ENCODE measurements at places on chromosomes 4 and X.

- peak; percentile 90 for DNase-seq
Measured at GRCh38 chr4:17082186-17082585, 183.7 kb upstream of the LDB2 start.

- DNase-seq = no peak
Measured at GRCh38 chrX:103361798-103362197, 5.5 kb downstream of the TCEAL9 start.

DNA sequence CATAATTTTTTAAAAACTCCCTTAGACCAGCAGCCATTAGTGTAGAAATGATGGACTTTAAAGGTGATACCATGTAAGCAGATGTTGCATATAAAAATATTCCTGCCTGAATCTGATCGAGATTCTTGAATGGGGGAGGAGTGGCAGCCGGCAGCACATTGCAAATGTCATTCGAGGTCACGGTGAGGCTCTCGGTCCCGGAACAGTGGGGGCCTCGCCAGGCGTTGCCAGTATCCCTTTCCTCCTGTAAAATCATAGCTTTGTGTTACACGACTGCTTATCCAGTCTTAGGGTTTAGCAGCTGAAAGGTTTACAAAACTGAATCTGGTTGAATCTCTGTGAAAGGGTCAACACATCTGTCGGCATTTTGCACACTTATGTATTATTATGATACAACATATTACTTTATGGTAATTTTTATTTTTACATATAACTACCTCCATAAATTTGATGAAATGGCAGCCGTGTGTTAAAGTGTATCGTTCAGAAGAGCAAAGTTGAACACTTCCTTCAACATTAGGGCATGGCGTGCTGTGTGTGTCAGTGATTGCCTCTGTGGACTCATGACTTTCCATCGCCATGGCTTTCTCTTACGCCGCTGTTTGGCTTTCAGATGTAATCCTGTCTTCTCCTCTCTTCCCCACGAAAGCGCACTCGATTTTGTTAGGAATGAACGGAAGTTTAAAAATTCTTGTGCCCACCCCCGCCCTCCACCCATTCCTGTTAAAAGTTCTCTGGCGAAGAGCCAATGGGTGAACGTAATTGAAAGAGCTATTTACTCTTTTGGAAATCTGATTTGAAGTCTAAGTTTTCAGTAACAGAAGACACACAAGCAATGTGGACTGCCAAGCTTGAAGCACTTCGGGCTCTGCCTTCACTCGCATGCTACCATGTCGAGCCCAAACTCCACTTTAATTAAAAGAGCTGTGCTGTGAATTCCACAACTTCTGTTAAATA lies 114.8 kb downstream of the STOX2 start:
- no peak for DNase-seq

GRCh38 chr4:112026058-112026457 lies 119.2 kb upstream of the FAM241A start:
- DNase-seq = no peak

DNA sequence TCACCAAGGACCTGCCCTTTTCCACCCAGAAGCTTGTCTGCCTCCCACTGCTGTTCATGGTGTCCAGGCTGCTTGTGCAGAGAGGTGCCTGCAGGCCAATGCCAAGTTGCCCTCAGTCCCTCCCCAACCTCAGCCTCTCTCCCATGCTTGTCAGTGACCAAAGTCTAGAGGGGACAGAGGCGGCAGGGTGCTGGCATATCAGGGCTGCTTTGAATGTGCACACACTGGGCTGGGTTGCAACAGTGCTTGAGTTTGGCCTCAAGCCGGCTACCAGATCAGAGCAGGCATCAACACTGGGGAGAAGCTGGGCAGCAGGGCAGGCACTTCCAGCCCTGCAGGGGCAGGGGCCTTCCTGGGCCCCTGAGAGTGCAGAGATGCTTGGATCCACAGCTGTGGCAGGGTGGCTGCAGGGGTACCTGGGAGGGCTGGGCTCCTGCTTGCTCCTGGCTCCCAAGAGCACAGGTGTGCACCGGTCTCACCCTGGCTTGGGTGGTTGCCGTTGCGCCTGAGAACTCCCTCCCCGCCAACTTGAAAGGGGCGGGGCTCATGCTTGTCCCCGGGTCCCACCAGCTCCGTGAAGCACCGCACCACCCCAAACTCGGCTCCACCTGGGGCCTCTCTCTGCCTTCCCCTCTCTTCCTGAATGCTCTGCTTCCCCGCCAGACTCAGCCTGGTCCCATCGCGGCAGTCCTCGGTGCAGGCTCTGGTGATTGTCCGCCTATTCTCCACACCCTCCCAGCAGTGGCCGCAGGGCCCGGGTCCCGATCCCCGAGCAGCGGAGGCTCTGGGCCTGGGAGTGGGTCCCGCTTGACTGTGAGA lies 1681.9 kb upstream of the ADGRL3 start:
- DNase-seq = no peak

DNA sequence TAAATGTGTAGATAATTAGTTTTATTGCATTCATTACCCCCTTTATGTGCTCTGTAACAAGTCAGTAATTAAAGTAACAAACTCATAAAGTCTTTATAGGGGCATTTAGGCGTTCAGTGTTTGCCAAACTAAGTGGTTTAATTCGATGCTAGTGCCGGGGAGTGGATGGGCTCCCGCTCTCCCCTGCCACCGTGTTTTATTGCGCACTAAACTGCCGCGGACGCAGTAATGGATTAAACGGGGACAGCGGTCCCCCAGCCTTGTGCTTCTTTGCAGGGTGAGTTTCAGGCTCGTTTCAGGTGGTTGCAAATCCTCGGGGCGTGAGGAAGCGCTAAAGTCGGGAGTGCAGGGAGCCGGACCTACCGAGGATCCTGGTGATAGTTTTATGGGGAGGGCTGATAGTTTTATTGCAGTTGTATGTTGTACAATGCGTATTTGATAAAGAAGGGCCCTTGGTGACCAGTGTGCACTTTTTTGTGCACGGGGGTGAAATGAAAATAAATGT lies 1.6 kb upstream of the PHOX2B start:
- DNase-seq = no peak

GRCh38 chr4:11507920-11508319 lies 79.2 kb upstream of the HS3ST1 start:
- no peak for DNase-seq

- DNase-seq = no peak
Measured at GRCh38 chrX:136039968-136040367, 54.7 kb downstream of the SLC9A6 start.

GRCh38 chrX:110172215-110172614 lies 145.7 kb downstream of the AMMECR1 start:
- DNase-seq = no peak

DNA sequence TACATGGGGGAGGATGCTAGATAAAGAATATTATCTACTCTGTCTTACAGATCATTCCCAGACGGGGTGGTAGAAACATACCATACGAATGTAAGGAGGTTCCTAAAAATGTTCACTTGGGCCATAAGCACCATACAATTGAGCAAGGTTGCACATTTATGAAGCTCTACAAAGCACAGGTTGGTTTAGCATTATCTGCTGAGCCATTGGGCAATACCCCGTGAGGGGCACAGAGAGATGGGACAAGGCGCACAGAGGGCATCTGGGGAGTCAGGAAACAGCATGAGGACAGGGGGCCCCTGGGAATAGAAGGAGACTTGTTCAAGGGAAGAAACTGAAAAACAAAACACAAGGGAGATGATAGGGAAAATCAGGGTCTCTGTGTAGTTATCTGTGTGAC lies 305.3 kb downstream of the TRIML1 start:
- DNase-seq = no peak
